ENCODE measurements at places on chromosomes 7 and 10. TPM values are rescaled to one million over a fixed set of nuclear protein-coding genes. Genes with fewer than 3 reads are reported as not detected.

The PRKG1 gene
- 21.6 TPM for total RNA-seq

The C10orf71 gene
- total RNA-seq, result not detected

The RP9 gene
- total RNA-seq, result 12.9 TPM

The TUBB8 gene
- total RNA-seq, result not detected

The CRYGN gene
- total RNA-seq, result not detected

The PON1 gene
- total RNA-seq, result not detected

The PCBD1 gene
- 40.9 TPM for total RNA-seq

The POLR2J3 gene
- total RNA-seq, result 31.6 TPM

The VPS41 gene
- total RNA-seq, result 94.4 TPM

The NFKB2 gene
- 40.4 TPM for total RNA-seq

The DEPP1 gene
- total RNA-seq, result 405 TPM

The FBXL13 gene
- 2.7 TPM for total RNA-seq

The MACC1 gene
- 10.5 TPM for total RNA-seq
